ENCODE measurements at places on chromosomes 3 and 15.

DNA sequence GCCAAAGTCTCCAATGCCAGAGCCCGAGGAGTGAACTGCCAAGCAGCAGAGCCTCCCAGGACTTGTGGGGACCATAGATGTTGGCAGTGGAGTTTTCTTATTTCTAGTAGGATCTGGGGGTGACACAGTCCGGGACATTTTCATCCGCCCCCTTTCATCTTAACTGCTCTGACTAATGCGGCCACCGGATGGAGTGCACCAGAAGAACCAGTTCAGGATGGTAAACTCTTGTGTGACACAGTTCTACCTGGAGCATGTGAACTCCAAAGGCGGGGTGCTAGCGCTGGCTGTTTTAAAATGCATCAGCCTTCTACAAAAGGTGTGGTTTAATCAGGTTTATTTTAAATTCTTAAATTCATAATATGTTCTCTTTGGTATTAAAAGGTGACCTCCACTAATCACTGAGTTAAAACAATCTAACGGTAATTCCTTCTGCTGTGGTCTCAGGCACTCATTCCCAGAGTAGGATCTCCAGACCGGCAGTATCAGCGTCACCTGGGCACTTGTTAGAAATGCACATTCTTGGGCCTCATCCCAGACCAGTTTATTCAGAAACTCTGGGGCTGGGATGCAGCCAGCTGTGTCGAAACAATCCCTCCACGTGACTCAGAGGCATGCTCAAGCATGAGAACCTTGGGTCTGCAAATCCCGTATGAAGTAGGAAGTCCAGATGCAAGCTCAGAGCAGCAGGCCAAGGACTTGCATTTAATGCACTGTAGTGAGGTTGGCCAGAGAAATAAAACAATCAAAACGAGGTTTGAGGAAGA lies 105.5 kb downstream of the GABRB3 start:
- DNase-seq, result no peak

- DNase-seq, result no peak
These were observed 7.4 kb downstream of the GOLM2 start for GRCh38 chr15:44295750-44296431.

DNA sequence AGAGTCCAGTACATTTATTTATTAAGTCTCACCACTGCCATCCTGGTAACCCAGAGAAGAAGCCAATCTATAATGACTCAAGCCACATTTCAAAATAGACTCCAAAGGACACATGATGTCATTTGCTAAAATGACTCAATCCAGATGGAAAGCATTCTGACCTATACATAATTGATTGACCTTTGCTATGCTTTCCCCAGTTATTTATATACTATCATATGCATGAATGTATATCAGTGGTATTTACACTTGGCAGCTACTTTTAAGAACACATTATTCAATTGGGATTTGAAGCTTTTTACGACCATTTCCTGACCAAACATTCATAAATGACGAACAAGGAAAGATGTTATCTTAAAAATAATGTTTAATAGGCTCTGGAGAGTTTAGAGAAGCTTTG lies 297.2 kb downstream of the FHIT start:
- DNase-seq, result no peak

- DNase-seq, result no peak
These were observed 1379.1 kb downstream of the ZPLD1 start for GRCh38 chr3:103813955-103814354.

GRCh38 chr15:41957021-41957897 lies 15.1 kb downstream of the EHD4 start:
- no peak for DNase-seq

- DNase-seq, result no peak
These were observed 33.1 kb downstream of the ASB7 start for GRCh38 chr15:100635406-100636071.

- DNase-seq, result no peak
These were observed 4.2 kb downstream of the SLC4A7 start for GRCh38 chr3:27479806-27480543.

DNA sequence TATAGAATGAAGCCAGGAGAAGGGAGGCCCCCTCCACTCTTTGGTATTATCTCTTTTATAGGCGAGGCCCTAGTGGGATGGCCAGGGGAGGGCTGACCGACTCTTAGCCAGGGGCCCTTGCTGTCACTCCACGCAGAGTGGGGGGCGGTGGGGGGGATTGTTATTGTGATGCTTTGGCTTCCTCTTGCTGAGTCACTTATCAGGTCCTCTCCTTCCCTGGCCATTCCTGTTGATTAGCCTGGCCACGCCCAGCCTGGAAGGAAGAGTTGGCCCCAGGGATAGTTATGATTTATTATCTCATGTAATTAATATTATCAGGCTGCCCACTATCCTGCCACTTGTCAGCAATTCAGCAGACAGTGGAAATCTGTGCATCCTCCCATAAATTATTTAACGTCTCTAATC lies 25.5 kb upstream of the SKOR1 start:
- no peak for DNase-seq

- no peak for DNase-seq
These were observed 309.7 kb downstream of the SLC9A9 start for GRCh38 chr3:143538577-143538981.

DNA sequence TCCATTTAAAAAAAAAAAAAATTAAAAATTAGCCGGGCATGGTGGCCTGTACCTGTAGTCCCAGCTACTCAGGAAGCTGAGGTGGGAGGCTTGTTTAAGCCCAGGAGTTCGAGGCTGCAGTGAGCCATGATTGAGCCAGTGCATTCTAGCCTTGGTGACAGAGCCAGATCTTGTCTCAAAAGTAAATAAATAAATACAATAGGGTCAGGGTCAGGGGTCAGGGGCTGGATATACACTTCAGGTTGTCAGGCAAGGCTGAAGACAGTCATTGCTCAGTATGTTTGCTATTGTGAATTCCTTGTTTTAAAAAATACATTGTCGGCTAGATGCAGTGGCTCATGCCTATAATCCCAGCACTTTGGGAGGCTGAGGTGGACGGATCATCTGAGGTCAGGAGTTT lies 8.1 kb upstream of the TKT start:
- DNase-seq, result no peak

DNA sequence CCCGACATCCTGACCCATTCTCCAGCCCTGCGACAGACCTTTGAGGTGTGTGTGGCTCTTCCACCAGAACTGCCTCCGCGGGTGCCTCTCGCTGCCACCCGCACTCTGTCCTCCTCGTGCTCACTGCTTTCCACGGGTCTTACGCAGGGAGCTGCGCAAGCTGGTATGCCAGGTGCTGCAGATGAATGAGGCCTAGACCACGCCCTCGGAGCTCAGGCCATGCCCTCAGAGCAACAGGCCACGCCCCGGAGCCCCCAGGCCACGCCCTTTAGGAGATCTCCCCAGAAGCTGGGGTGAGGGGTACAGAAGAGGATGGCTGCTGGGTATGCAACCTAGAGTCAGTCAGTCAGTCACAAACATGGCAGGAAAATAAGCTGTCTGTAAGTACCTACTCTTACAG lies 300.3 kb downstream of the GABRG3 start:
- DNase-seq, result no peak

DNA sequence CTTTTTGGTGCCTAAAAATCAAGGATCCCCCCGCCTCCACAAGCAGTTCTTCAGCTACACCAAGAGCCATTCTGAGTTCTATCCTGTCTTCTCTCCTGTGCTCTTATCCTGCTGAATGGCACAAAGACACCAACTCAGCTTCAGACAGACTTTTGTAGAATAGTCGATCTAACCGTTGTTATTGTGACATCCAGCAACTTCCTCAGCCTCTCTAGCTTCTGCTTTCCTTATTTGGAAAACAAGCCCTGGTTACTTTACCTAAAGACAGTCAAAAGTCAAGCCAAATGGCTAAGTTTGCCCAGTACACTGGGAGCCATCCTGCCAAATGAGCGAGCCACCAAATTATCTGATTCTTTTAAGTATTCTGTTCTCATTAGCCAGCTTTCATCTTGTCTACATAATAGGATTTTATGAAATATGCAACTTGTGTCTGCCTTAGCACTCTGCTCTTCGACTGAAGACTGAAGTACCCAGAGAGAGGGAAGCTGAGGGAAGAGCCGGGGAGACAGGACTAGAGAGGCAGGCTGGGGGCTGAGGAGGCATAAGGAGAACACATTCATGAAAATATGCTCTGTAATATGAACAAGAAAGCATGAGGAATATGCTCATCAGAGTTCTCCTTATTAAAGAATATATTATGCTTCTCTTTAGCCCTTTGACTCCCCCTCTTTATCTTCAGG lies 35.1 kb downstream of the LYZL4 start:
- DNase-seq, result no peak

DNA sequence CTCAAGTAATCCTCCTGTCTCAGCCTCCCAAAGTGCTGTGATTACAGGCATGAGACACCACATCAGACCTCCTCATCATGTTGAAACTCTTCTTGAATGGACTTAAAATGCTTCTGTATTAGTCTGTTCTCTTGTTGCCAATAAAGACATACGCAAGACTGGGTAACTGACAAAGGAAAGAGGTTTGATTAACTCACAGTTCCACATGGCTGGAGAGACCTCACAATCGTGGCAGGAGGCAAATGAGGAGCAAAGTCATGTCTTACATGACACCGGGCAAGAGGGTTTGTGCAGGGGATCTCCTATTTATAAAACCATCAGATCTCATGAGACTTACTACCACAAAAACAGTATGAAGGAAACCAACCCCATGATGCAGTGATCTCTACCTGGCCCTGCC lies 113.5 kb downstream of the CNTN4 start:
- no peak for DNase-seq

GRCh38 chr15:57297163-57297593 lies 79.1 kb upstream of the CGNL1 start:
- DNase-seq, result no peak

- DNase-seq, result no peak
These were observed 89.7 kb downstream of the CRTC3 start for GRCh38 chr15:90619468-90619867.

DNA sequence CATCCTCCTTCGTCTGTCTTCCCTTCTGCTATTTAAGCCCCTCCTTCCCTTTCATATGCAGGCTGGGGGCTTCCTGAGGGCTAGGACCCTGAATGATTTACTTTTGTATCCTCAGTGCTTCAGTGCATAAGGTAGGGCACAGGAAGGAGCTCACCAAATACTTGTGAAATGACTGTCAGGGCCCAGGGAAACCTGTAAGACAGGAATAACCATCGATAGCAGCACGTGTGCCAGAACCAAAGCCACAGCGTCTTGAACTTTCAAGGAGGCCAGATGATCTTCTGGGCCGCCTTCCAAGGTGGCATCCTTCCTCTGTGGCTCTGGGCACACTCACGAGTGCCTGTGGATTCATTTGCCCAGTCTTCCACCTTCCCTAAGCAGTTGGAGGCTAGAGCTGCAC lies 3.9 kb downstream of the TMED3 start:
- no peak for DNase-seq

GRCh38 chr3:148510116-148510515 lies 187.6 kb upstream of the AGTR1 start:
- DNase-seq, result no peak

GRCh38 chr15:25179673-25180511 lies 225.1 kb downstream of the SNRPN start:
- DNase-seq, result peak; percentile 42

DNA sequence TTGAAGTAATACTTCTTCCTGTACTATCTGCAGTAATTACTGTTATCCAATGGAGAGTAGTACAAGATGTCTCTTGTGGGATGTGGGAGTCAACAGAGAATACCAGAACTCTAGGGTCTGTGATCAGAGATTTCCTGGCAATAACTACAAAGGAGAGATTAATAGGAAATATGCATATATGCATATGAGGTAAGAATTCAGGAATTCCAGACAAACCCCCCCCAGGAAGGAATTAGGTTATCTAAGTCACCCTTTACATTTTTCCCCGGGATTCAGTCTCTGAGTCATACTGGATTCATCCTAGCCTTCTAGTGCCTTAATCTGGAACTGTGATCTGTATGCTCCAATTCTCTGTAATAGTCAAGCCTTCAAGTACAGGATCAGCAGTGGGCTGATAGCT lies 49.4 kb downstream of the GTF2E1 start:
- DNase-seq, result no peak

DNA sequence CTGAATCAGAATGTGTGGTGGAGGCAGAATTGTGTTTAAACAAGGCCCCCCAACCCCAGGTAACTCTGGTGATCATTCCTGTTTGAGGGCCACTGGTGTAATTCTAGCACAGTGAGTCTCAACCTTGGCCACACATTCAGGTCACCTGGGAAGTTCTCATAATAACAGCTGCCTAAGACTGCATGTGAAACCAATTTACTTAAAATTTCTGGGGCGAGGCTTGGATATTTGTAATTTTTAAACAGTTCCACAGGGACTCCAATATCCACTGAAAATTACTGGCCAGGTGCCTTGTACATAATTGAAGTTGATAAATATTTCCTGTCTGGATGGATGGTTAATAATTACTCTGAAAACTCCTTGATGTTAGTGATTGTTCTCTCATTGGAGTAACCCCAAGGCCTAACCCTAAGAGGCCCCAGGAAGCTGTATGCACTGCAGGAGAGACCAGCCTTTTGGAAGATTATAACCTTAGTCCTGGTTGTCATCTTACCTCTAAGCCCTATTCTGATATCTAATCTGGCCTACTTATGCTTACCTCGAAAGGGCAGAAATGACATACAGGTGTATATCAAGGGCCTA lies 25.7 kb upstream of the EPHB1 start:
- DNase-seq, result no peak

GRCh38 chr15:29403772-29404171 lies 134.2 kb upstream of the NSMCE3 start:
- DNase-seq, result no peak

DNA sequence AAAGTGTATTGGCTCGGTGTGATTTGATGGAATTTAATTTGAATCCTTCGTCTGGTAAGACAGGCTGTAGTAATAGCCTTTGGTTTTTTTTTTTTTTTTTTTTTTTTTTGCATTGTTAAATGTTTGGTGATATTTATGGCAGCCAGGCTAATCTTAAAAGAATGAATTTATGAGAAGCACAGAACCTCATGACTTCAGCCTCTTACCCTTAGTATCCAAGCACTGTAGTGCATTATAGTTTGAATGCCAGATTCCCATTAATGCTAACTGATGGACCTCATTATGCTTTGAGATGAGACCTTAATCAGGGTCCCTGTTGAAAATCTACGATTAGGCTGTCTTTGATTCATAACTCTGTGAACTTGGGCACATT lies 110.6 kb upstream of the SAMMSON start:
- DNase-seq, result no peak

GRCh38 chr3:47407896-47408838 lies 27.3 kb downstream of the PTPN23 start:
- no peak for DNase-seq

DNA sequence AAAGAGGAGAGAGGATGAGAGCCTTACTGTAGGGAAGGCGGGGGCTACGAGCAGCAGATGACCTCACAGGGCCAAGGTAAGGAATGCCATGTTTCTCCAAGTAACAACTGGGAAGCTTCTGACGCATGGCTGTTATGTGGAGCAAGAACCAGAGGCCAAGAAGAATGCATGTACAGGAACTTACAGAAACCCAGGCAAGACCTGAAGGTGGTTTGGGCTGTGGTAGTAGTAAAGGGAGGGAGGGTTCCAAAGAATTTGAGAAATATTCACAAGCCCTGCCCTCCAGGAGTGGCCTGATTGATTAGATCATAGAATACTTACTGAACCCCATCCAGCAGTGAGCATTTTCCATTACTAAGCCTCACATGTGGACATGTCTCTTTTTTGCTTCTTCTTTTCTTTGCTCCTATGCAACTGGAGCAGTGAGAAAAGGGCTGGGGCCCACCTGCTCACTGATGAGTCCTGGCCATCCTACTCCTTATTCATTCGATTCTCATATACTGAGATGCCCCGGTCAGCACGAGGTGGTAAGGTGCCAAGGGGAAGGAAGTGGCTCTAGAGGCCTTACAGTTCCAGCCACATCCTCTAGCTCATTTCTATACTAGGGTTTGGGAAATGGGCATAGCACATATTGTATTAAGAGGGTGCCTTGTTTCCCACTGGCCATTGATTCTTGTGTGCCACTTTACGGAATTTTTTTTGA lies 8.3 kb upstream of the SLC12A8 start:
- DNase-seq, result no peak
